Activated B cell treated with CpG ODN at 0.5 μM for 24 hours (primary cell): ENCODE measurements at places on chromosomes 2 and 18. TPM values are rescaled to one million over a fixed set of nuclear protein-coding genes. Genes with fewer than 3 reads are reported as not detected.

GRCh38 chr18:24319757-24320156 is 77.9 kb downstream of the OSBPL1A start:
- DNase-seq: no peak

DNA sequence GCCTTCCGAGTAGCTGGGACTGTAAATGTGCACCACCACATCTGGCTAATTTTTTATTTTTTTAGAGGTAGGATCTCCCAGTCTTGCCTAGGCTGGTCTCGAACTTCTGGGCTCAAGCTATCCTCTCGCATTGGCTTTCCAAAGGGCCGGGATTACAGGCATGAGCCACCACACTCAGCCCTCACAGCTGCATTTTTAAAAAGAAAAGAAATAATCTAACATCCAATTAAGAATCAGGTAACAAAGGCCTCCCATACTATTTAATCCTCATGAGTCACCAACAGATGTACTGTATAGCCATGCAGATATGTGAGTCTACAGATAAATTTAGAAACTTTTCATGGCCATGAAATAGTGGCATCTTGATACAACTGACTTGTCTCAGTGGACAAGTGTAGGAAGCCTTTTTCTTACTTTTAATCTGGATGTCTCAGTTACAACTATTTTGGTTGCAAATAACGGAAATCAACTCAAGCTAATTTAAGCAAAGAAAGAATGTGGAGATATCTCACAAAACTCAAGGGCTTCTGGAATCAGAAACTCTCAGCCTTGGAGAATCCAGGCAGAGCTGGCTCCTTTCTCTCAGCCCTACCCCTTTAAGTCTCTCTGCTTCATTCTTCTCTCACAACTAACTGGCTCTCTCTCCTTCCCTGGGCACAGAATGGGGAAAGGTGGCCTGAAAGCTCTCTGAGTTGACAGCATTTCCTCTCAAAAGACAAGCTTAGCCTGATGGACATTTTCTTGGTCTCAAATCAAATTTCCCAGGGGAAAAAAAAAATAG is 12.8 kb upstream of the PPM1B start:
- no peak for DNase-seq

DNA sequence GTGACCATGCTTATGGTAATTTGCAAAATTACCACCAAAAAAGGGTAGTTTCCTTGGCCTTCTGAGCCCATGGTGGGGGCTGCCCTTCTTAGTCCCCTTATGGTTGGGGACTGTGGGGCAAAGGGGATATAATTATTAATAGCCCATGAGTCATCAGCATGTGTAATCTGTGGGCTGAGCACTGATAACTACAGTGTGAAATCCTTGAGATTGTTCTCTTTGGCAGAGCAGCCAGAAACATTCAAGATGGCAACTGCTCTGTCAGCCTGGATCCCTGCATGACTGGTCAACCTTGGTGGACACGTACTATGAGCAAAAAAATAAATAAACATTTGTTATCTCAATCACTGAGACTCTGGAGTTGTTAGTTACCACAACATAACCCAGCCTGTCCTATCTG is 61.3 kb downstream of the MGAT4A start:
- no peak for DNase-seq

GRCh38 chr2:207258263-207258991 is 92.7 kb upstream of the KLF7 start:
- no peak for DNase-seq

GRCh38 chr2:241130316-241130715 is 19.0 kb downstream of the PASK start:
- no peak for DNase-seq

- no peak for DNase-seq
Measured at GRCh38 chr2:238254095-238254723, 14.4 kb upstream of the HES6 start.

DNA sequence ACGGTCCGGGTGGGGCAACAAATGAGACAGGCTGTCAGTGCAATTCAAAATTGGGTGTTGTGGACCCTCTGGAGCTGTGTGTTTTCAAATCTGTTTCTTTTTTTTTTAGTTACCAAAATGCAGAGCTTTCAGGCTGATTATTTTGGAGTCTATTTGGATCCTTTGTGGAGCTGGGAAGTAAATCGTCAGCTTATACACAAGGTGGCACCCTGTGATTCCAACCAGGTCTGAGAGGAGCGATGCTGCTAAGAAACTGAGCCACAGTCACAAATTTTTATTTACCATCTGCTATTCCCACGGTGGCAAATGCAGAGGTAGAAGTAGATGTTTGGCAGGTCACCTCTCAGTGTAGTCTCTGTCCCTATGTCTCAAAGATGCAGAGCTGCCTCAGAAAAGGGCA is 3.8 kb upstream of the EPC2 start:
- DNase-seq: no peak

- DNase-seq: no peak
Measured at GRCh38 chr2:237558961-237559641, 7.3 kb upstream of the PRLH start.

DNA sequence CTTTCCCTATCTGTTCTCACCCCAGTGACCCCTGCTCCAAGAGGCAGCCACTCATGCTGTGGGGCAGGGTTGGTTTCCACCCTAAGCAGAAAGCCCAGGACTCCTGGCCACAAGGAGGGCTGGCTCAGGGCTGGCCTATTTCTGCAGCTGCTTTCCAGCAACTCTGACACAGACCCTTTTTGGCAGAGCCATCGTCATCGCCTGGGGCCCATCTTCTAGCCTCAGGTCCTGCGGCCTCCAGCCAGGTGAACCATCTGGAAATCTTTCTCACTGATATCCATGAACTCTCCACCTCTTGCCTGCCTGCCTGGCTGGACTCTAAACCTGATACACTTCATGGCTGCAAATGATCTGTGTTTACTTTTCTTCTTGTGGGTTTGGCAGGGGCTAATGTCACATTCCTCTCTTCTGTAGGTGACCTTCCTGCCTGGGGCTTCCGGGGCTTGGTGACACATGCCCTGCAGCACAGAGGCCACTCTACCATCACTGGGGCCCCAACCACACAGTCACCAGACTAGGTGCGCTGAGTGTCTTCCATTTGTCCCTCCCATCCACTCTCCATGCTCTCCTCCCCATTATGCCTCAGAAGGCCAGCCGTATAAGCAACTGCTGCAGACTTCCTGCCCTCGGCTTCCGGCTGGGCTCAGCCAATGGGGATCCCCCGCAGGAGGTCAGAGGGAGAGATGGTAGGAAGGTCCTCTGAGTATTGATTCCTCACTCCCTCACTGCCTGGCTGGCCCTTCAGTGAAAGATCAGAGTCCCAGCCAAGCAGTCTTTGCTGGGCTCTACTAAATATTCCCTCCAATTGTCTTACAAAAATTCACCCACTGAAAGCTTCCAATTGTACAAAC is 9.7 kb upstream of the COPS8 start:
- DNase-seq: no peak

- DNase-seq: no peak
Measured at GRCh38 chr18:70046796-70047195, 99.1 kb upstream of the CD226 start.

- no peak for DNase-seq
Measured at GRCh38 chr2:175553910-175554309, 372.4 kb upstream of the ATP5MC3 start.

DNA sequence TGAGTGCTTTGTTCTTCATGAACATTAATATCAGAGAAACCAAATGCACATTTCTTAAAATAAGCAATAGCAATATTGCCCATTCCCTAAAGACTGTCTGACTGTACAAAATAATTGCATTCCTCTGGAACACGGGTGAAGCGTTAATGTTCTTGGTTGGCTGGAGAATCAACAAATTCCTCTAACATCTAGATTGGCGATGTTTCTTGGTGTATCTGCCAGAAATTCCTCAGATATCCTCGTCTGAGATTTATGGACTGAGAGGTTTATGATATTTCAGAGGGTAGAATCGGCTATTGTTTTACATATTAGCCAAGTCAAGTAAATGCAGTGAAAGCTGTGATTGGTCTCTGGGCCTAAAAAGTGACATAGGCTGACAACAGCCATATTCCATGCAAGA is 27.1 kb upstream of the SPTBN1 start:
- DNase-seq: no peak

- no peak for DNase-seq
Measured at GRCh38 chr2:20145497-20146193, 79.3 kb downstream of the SDC1 start.

GRCh38 chr2:110680709-110681108 is 2.8 kb upstream of the BUB1 start:
- DNase-seq: no peak

DNA sequence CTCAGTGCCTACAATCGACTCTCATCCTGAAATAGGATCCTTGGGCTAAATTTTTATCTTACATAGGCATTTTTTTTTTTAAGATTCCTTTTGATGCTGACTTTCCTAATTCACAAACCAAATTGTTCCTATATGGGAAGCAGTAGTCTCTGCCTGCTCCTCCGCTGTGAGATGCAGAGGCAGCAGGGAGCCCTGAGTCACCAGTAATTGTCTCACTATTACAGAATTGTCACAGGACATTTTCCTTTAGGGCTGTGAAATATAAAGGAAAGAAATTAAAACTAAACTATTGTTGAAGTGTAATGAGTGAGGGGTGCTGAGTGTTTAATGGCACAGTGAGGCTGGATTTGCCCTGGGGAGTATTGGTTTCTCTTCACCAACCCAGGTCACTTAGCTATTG is 63.8 kb downstream of the MYO3B start:
- DNase-seq: no peak

DNA sequence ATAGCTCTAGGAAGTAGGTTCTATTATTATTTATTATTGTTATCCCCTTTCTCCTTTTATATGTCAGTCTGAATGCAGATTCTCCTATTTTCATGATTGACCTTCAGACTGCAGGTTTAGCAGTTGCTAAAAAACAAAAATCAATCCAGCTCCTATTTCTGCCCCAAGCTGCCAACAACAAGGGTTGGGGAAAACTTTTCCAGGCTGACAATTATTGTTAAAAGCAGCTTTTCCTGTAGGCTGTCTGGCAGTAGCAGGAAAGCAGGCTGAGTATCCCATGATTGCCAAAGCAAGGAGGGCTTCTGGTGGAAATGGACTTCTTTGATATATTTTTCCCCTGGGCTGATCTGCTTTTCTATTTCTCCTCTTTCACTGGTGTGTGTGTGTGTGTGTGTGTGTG is 78.0 kb upstream of the CTLA4 start:
- DNase-seq: no peak

DNA sequence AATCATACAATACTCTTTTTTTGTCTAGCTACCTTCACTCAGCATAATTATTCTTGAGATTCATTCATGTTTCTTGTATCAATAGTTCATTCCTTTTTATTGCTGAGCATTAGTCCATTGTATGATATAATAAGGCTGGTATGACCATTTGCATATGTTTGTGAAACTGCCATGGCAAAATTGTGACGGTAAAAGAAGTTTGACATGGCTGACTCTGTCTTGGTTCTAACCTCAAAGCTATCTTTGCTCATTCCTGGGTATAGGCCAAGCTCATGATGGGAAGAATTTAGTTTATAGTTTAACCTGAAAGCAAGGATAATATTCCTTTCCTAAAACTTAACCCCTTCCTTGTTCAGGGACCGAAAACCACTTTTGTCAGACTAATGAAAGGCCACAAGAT is 46.4 kb downstream of the COMMD1 start:
- no peak for DNase-seq

GRCh38 chr2:42925742-42926433 is 133.5 kb upstream of the HAAO start:
- DNase-seq: no peak

GRCh38 chr2:235649418-235649817 is 155.6 kb downstream of the AGAP1 start:
- DNase-seq: no peak

DNA sequence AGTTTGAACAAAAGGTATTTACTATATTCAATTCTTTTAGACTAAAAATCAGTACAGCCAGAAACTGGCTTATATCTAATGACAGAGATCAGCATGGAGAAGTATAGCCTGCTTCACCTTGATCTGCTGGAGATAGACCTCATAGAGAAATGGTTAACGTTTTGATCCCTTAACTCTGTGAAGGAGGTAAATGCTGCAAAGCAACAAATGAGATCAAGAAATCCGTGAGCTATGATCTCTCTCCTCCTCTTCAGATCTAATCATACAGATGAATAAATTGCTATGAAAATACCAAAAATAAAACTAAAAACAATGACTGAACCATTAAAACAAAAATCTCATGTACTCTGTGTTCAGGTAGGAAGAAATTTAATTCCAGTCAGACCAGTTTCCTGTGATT is 42.8 kb downstream of the KLHL14 start:
- DNase-seq: no peak

DNA sequence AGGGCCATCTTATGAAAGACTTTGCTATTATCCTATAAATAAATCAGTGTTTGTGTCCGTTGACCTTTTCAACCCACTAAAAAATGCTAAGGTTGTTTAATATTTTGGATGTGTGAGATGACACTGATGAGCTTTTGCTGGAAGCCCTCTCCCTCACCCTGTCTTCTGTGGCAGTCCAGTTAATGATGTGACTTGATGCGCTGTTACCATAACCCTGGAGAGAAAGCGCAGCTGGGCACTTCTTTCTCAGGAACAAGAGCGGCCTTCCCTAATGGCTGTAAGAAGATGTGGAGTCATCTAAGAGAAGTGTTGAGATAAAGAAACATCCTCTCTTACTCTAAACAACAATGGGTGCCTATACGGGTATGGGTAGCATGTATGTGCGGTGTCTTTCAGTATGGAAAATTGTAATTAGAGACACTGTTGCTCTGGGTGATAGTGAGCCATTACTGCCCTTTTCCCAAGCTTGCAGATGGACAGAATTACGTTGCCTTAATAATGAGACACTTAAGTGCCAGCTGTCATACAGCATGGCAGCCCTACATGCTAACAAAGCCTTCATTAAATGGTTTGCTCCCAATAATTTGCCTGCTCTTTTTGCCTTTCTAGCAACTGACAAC is 165.6 kb upstream of the NABP1 start:
- no peak for DNase-seq

DNA sequence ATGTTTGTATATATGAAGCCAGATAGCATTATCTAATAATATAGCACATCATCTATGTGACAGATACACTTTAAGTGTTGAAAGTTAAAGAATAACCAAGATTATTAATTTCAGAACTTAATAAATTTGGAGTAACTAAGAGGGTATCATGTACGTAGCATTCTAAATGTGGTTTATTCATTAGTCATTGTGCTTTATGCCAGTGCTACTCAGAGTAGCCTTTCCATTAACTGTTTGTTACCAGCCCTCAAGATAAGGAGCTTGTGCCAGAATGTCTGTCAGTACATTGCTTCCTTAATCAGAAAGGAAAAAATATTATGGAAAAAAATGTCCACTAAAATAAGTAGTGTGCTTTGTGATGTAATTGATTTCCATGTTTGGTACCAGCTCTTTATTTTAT is 94.9 kb upstream of the TWSG1 start:
- DNase-seq: no peak

GRCh38 chr18:70503060-70503459 is 214.2 kb downstream of the SOCS6 start:
- DNase-seq: no peak

GRCh38 chr2:182444806-182445205 is 18.0 kb upstream of the PDE1A start:
- DNase-seq: no peak

HNMT gene
- total RNA-seq: not detected in 2 replicates

GLS gene
- total RNA-seq: 212 and 255 TPM in 2 replicates

DNER gene
- total RNA-seq: not detected in 2 replicates

CELF4 gene
- not detected in 2 replicates for total RNA-seq

CNGA3 gene
- total RNA-seq: not detected in 2 replicates

TUBA3E gene
- not detected in 2 replicates for total RNA-seq

BBS5 gene
- 2.3 and 2.8 TPM in 2 replicates for total RNA-seq

PAX3 gene
- not detected in 2 replicates for total RNA-seq

CCDC74A gene
- total RNA-seq: 0.71 and 1.1 TPM in 2 replicates

ASPRV1 gene
- total RNA-seq: 0.47 and 0.56 TPM in 2 replicates

GEN1 gene
- total RNA-seq: 141 and 163 TPM in 2 replicates
